HFF-Myc (cell line): ENCODE measurements at places on chromosomes 7 and 10.

GRCh38 chr10:52539463-52539862 is 225.4 kb downstream of the DKK1 start:
- DNase-seq: no peak

- DNase-seq: peak; percentile 12
These were observed 41.4 kb downstream of the GSDME start for GRCh38 chr7:24715661-24716479.

DNA sequence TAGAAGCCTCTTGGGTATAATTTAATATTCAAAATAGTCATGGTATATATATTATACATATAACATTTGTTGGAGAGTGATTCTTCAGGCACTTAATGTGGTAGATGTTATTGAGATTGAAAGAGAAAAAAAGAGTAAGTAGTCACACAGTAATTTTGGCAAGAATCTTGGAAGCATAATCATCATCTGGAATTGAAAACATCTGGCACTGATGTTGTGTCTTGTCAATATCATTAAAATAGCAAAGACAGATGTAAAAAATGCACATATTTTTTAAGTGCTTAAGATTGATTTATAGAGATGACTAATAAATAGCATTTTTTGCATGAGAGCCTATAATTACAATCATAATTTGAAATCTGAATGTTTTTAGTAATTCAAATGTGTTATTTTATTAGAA is 9.5 kb downstream of the SEMA3D start:
- DNase-seq: no peak

DNA sequence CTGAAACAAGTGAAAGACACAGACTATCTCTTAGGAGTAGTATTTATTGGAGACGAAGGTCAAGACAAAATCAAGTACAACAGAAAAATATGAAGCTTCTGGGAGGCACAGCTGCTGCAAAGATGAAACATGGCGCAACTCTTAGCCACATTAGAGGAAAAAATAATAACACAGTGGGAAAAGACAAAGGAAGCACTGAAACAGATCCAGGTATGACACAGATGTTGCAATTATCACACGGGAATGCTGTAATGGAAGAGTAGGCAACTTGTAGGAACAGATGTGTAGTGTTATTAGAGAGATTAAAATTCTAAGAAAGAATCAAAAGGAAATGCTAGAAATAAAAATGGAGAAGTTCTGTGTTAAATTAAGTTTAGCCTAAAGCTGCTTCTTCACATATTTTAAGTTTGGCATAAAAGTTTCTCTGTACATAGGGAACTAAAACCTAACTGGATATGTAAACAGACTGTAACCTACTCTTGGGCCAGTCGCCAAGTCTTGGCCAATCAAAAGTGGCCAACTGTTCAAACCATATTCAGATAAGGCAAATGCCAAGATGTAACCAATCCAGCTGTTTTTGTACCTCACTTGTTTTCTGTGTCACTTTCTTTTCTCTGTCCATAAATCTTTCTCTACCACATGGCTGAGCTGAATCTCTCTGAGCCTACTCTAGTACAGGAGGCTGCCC is 1132.0 kb upstream of the LRRTM3 start:
- no peak for DNase-seq

DNA sequence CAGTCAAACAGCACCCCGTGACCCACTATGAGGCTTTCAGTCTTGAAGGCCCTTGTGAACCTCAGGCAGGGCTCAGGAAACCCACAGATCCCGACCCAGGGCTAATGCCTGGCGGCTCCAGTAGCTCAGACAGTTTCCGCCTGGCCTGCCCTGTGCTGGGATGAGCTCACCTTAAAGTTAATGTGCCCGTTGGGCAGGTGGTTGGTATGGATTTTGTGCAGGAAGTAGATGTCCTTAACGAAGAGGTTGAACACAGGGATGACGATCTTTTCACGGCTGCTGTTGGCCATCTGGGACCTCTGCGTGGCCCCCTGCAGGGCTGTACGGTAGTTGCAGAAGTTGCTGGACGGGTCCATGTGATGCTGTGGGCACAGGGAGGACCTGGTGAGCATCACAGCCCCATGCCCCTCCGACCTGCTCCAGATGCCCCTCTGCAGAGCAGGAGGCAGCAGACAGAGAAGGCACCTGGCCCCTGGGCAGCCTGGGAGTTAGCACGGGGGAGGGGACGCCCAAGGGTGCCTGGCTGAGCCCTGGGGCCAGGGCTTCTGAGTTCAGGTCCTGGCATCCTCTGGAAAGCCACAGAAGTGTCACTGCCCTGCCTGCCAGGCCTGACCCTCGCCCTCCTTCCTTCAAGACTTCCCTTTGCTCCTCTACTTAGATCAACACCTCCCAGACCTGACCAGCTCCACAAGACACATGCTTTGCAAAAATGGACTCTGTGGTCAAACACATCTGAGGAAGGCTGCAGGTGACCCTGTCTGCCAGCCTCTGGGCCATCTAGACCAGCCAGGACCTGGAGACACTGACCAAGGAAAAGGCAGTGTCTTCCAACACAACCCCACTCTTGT is 59.8 kb downstream of the CSGALNACT2 start:
- no peak for DNase-seq

DNA sequence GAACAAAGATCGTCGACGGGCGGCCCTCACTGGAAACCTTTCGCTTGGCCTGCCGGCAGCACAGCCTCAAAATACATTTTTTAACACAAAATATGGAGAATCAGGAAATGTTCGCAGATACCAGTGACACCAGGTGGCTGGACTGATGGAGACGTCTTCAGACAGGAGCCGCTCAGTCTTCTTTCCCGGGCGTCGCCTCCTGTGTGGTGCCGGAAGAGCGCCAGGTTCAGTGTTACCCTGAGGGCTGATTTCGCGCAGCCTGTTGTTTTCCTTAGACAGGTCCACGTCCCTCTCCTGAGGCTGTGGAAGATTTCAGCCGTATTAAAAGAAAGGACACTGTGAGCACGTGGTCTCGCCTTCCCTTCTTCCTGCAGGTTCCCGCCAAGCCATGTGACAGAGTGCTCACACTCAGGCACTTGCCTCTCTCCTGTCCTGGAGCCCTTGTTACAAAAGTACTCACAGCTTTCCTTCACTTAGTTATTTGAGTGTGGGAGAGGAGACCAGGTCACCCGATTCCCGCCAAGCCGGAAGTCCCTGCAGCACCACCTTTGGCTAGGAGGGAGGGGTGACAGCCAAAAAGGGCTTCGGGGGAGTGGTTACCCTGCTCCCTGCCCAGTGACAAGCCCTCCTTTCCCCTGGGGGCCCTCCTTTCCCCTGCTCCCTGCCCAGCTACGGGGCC is 21.7 kb upstream of the PWWP2B start:
- DNase-seq: no peak

- DNase-seq: no peak
These were observed 8.3 kb upstream of the FAM133B start for GRCh38 chr7:92598310-92598981.

DNA sequence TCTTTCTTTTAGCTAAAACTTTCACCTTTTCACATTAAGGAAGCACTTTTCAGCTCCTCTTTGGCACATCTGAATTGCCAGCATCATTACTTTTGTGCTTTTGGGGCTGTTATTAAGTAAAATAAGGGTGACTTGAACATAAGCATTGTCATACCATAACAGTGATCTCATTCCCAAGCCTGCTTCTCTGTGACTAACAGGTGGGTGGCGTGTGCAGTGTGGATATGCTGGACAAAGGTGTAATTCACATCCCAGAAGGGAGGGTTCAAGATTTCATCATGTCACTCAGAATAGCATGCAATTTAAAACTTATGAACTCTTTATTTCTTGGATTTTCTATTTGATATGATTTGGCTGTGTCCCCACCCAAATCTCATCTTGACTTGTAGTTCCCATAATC is 517.4 kb upstream of the MKI67 start:
- DNase-seq: no peak

GRCh38 chr7:135930565-135931461 is 46.3 kb downstream of the MTPN start:
- peak; percentile 25 for DNase-seq

DNA sequence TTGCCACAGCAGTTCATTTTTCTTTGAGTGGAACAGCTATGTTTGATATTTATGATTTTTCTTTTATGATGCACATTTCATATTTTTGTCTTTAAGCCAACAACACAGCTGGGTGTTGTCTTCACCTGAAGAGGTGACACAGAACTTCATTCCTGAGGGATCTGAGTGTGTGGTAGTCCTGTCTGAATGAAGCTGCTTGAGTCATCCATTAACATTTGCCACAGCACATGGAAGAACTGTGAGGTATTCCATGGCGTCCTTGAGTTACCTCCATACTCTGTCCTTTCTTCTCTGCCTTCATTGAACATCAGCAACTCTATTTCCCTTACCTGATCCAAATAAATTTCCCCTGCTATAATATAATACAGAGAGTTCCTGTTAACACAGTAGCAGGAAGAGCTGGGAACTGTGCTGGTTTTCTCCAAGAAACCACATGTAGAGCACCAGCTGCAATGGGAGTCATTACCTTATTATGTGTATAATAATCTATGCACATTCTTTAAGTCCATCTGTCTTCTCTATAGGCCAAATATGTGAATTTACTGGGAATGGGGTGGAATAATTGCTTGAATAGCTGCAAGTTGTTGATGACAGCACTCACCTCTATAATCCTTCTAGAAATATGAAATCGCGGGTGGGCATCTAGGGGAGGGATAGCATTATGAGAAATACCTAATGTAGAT is 72.4 kb upstream of the TAC1 start:
- DNase-seq: no peak

DNA sequence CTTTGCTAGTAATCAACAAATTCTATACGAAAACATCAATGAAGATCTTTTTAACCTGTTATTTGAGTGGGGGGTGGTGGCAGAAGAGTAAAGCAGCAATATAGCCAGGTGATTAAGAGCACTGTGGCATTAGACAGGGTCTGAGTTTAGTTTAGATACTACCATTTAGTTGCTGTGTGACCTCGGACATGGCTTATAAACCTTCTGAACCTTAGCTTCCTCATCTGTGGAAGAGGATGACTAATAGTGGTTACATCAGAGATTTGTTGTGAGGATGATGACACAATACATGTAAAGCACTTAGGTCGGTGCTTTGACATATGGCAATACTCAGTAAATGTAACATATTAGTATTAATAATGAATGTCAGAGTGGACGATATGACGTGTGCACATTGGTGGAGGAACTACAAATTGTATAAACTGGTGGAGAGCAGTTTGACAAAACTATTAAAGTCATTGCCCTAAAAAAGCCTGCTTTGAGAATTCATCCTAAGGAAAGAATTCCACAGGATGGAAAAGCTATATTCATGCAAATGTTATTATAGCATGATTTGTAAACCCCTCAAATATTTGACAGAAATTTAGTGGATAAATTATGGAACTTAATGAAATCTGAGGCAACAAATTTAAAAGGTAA is 24.3 kb downstream of the SPAG6 start:
- DNase-seq: no peak

DNA sequence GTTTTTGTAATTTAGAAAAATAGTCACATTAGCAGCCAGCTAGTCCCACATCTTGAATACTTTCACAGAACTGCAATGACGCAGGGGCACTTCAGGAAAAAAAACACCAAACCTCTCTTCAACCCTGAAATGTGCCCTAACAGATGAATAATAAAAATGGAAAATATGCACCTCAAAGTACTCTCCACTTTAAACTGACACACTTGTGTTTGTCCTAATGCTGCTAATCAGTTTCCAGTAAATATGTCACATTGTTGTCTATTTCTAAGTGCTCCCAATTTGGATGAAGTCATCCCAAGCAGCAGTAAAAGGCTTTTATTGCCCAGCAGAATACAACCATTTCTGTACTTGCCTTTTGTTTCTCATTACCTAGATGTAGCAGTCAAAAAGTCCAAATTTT is 86.7 kb downstream of the PARD3 start:
- no peak for DNase-seq

DNA sequence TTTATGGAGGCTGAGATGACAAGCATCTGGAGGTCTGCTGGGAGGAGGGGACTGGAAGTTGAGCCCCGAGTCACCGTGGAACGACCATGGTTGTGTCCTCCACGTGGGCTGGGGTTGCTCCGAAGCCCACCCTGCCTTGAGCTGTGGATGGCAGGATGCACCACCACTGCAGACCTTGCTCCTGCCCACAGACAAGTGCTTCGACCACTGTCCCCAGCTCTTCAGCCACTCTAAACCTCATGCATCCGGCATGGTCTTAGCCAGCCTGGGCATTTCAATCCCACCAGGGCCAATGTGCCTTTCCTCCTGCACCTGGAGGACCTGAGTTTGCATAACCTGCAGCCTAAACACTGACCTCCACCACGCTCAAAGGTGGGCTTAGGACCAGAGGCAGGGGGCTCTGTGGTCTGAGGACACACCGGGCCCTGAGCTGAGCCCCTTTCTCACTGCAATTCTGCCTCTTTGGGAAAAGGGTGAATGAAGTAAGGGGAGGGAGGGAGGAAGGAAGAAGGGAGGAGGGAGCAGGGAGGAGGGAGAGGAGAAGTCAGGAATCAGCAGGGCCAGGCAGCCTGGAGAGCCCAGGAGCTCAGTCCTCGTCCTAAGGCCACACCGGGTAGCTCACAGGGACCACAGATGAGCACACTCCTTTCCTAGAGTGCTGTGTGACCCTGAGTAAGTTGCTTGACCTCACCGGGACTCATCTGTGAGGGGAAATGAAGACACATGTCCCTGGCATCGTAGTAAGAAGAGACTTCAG is 44.8 kb upstream of the DNAAF5 start:
- DNase-seq: no peak

GRCh38 chr10:79436066-79436849 is 9.2 kb downstream of the ZCCHC24 start:
- DNase-seq: no peak

DNA sequence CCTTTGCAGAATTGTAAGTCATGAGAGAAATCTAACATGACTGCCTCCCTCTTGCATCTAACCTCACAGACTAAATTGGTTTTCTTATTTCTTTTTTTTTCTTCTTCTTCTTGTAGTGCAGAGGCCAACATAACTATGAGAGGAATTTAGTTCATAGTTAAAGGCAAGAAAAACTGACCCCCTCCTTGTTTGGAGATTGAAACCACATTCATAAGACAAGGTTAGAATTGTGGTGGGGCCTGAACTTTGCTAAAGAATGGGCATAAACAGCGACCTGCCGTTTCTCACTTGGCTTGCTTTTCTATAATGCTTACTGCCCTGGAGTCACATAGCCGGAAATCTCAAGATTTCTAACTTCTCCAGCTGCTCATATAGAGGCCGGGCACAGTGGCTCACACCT is 2.4 kb upstream of the POLM start:
- no peak for DNase-seq

DNA sequence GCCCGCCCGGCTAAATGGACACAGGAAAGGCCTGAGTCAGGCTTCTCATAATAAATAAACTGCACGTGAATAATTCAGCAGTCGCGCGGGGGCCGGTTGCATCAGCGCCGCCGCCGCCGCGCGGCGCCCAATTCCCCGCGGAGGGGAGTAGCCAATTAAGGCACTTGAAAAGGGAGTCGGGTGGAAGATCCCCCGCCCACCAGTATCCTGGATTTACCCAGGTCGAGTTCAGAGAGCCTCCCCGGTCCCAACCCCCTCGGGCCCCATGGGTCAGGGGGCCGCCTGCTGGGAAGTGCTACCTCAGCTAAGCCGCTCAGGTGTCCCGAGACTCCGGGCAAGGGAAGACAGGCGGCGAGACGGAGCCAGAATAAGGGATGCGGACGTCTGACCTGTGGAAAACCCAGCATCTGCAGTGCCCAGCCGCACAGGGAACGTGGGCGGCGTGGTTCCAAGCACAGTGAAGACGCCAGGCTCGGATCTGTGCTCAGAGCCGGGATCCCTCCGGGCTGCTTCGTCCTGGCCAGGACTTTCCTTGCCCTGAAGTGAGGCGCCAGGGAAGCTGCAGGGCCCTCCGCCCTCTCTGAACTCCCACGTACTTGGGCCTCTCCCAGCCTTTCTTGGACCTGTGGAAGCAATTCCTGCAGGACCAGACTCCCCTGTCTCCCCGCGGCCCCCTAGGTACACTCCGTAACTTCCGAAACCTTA is 7.3 kb upstream of the LBX1 start:
- no peak for DNase-seq
